Smooth muscle cell of the coronary artery (primary cell): ENCODE measurements at places on chromosomes 1 and 21. TPM values are rescaled to one million over a fixed set of nuclear protein-coding genes. Genes with fewer than 3 reads are reported as not detected.

Gene PGLYRP4
- total RNA-seq = not detected in 2 replicates

Gene CNTN2
- total RNA-seq = not detected in 2 replicates

Gene SPRR2F
- total RNA-seq = not detected in 2 replicates

Gene S100A14
- 0.12 and 0.30 TPM in 2 replicates for total RNA-seq

Gene S100A7A
- not detected in 2 replicates for total RNA-seq

Gene SPOCD1
- total RNA-seq = 7.0 and 14.7 TPM in 2 replicates

Gene AK4
- total RNA-seq = 31.3 and 32.6 TPM in 2 replicates

Gene COL24A1
- total RNA-seq = 0.12 and 0.15 TPM in 2 replicates
